ENCODE measurements at places on chromosomes 4 and X. TPM values are rescaled to one million over a fixed set of nuclear protein-coding genes. Genes with fewer than 3 reads are reported as not detected.

DNA sequence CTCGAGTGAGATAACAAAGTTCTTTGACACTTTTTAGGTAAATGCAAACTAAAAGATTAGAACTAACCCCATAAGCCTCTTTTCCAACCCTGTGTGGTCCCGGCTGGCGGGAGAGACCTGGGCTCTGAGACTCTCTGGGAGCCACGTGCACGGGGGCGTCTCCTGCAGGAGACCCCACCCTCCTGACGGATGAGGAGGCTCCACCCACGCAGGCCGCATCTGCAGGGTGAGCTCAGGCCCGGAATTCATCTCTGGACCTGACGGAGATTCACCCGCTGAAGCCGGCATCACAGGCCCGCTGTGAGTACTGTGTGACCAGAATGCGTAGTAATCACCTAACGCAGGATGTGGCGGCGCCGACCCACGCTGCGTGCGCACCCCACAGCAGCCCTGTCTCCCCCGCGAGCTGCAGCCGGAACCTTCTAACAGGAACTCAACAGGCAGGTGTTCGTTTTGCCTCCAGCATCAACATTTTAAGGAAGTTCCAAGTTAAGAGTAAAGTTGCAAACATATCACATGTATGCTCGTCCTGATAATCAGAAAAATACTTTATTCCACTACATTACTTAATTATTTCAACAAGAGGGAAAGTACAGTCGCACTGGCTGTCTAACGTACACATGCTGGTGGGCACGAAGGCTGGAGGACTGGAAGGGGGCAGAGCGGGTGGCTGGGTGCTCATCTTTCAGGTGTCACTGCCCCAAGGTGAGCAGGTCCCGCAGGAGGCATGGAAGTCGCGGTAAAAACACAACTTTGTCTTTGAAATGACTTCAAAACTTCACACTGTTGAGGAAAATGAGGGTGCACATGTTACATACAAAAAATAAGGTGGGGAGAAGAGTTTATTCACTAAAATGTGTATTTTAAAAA is 44.5 kb downstream of the FGFRL1 start:
- no peak overlapping the region for H3K27ac ChIP-seq
- H3K27me3 ChIP-seq = no peaks in the 10 kb centered on the region
- no peak overlapping the region for H3K4me3 ChIP-seq
- no peaks in the 10 kb centered on the region for H3K36me3 ChIP-seq
- peaks cover 18% of the 10 kb centered on the region for H3K4me1 ChIP-seq

DNA sequence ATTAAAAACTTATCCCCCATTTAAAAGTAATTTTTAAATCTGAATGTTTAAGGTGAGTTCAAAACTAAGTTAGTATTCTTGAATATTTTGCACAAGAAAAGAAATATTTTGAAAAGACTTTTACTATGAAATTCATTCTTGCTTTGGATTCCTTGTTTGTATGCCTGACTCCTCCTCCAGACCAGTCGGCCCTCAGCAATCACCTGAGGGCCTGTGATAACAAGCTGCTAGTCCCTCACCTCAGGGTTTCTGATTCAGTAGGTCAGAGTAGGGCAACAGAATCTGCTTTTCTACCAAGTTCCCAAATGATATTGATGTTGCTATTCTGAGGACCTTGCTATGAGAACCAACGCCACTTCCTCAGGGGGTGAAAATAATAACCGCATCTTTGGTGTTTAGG is 154.7 kb downstream of the CDS1 start:
- no peak overlapping the region for H3K4me3 ChIP-seq
- H3K4me1 ChIP-seq = no peaks in the 10 kb centered on the region
- no peak for DNase-seq
- no peaks in the 10 kb centered on the region for H3K27me3 ChIP-seq

- DNase-seq = no peak
- no peak overlapping the region for H3K4me3 ChIP-seq
- H3K36me3 ChIP-seq = no peaks in the 10 kb centered on the region
- H3K4me1 ChIP-seq = peaks cover 11% of the 10 kb centered on the region
Measured at GRCh38 chr4:149708513-149709130, 107.0 kb downstream of the IQCM start.

GRCh38 chr4:166087569-166087968 is 214.5 kb downstream of the TLL1 start:
- H3K36me3 ChIP-seq = no peaks in the 10 kb centered on the region
- no peak overlapping the region for H3K27ac ChIP-seq
- H3K27me3 ChIP-seq = no peaks in the 10 kb centered on the region
- no peak overlapping the region for H3K4me3 ChIP-seq
- no peak for DNase-seq

GRCh38 chr4:164937576-164938270 is 39.7 kb downstream of the TRIM61 start:
- H3K4me3 ChIP-seq = no peak overlapping the region
- H3K36me3 ChIP-seq = no peaks in the 10 kb centered on the region
- no peaks in the 10 kb centered on the region for H3K4me1 ChIP-seq
- H3K27me3 ChIP-seq = peaks cover 24% of the 10 kb centered on the region
- no peak for DNase-seq
- no peak overlapping the region for H3K27ac ChIP-seq

- peaks cover 8% of the 10 kb centered on the region for H3K4me1 ChIP-seq
- H3K36me3 ChIP-seq = no peaks in the 10 kb centered on the region
- no peak overlapping the region for H3K27ac ChIP-seq
- H3K27me3 ChIP-seq = no peaks in the 10 kb centered on the region
- no peak for DNase-seq
Measured at GRCh38 chrX:73561801-73562200, 1.2 kb upstream of the CHIC1 start.

DNA sequence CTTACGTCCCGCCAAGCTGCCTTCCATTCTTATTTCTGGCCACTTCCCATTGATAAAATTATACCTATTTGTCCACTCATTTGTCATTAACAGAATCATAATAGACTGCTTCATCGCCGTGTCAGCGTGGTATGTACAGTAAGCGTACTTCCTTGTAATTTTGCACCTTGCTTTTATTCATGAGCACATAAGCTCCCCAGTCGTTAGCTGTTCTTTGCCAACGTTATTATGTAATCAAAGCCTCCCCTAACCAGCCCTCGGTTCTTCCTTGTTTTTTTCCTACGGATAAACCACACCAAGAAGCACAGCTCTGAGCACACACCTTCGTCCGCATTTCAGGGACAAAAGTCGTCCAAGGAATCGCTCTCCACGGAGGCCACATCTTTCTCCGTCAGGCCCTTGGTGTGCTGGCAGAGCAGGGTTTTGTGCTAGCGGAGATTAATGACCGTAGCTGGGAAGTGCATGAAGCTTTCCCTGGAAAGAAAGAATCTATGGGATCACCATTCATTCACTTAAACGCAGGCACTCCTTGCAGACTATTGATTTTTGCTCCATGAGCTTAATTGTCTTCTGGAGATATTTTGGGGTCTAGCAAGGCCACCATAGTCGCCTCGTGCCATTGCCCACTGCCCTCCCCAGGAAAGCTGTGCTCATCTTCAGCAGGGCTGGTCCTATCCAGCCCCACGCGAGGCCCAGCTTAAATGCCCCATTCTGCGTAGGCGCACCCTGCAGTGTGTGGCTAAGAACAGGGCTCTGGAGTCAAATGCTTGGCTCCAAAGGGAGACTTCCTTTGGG is 200.9 kb upstream of the PSAPL1 start:
- DNase-seq = no peak
- no peaks in the 10 kb centered on the region for H3K36me3 ChIP-seq
- H3K27ac ChIP-seq = no peak overlapping the region
- no peak overlapping the region for H3K4me3 ChIP-seq
- peaks cover 26% of the 10 kb centered on the region for H3K4me1 ChIP-seq

DNA sequence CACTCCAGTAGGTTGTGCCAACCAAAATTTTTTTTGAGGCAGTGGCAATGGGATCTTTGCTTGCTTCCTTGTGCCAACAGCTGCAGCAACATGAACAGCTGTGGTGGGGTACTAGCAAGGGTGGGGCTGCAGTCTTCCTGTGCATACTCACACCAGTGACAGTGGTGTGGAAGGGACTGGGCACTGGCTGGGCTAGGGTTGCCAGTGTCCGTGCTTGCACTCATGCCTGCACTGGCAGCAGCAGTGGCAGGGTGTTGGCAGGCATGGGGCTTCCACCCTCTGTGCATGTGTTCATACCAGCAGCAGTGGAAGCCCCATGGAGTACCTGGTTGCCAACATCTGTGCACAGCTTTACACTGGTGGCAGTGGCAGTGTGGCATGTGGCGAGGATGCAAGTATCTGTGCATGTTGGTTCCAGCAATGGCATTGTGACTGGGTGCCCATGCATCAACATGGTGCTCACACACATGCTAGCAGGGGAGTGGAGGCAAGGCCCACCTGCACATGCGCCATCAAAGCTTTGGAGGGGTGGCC is 1312.6 kb downstream of the PCDH18 start:
- no peak for DNase-seq
- no peak overlapping the region for H3K27ac ChIP-seq
- no peaks in the 10 kb centered on the region for H3K36me3 ChIP-seq
- no peaks in the 10 kb centered on the region for H3K4me1 ChIP-seq
- no peak overlapping the region for H3K4me3 ChIP-seq
- H3K27me3 ChIP-seq = no peaks in the 10 kb centered on the region

DNA sequence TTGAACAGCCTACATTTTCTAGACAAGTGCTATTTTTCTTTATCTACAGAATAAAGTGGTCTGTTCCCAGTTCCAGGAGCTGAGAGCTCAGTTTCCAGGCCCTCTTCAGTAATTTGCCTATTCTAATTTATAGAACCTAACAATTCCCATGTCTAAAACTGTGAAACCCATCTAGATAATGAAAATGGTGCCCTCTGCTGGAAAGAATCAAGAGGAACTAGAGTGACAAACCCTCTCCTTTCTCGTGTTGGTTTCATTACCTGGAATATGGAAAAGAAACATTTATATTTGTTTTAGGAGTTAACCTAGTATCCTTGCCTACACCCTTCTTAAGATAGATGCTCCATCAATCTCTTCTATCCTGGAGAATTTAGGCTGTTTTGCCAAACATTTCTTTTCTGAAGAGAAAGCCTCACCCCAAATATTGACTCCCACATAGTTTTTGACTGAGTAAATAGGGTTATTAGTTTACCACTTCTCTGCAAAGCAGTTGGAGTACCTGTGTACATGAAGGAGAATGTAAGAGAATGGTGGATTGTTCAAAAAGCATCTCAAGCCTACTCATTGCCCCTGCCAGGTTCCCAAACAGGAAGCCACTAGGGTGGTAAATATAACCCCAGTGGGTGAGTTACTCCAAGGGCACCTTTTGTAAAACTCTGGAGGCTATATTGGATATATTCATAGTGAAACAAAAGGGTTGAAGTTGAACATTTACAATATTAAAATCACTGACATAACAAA is 121.6 kb downstream of the RASL11B start:
- H3K27me3 ChIP-seq = no peaks in the 10 kb centered on the region
- no peaks in the 10 kb centered on the region for H3K36me3 ChIP-seq
- no peak overlapping the region for H3K4me3 ChIP-seq

GRCh38 chr4:89245459-89245858 is 62.1 kb downstream of the GPRIN3 start:
- no peak for DNase-seq
- no peaks in the 10 kb centered on the region for H3K27me3 ChIP-seq
- H3K4me1 ChIP-seq = peaks cover 17% of the 10 kb centered on the region

DNA sequence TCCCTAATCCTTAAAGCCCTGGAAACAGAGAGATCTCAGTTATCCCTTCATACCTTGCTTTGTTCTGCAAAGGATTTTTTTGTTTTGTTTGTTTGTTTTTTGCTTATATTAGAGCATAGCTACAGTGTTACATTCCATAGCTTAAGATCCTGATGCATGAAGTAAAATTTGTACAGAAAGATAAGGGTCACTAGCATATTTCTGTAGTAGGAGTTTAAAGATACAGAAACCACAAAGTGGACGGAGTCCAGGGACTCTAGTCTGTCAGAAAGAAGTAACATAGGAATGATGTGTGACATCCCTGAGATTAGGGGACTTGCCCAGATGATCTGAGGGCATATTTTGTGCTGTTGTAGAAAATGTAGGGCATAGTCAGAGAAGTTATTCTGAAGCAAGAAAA is 151.9 kb upstream of the PLAC1 start:
- H3K36me3 ChIP-seq = no peaks in the 10 kb centered on the region
- no peaks in the 10 kb centered on the region for H3K4me1 ChIP-seq
- DNase-seq = no peak
- no peaks in the 10 kb centered on the region for H3K27me3 ChIP-seq

- H3K4me1 ChIP-seq = no peaks in the 10 kb centered on the region
- no peak overlapping the region for H3K27ac ChIP-seq
- no peak overlapping the region for H3K4me3 ChIP-seq
- DNase-seq = no peak
Measured at GRCh38 chr4:48331577-48332330, 9.6 kb upstream of the SLAIN2 start.

DNA sequence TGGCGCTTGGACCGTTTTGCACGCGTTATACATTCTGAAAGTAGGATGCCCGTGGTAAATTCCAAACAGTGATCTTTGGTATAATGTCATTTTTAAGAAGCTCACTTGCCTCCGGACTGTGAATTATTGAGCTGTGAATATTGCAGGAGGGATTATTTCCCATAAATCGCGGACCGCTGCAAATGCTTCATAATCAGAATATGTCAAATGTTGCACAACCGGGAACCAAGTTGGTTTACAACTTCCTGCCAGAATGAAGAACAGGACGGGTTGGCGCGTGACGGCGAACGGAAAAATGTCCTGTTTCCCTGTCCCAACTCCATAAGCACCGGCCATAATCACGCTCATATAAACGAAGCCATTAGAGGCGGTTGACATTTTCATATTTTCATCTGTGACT is 67.6 kb downstream of the SHOX start:
- H3K4me3 ChIP-seq = no peak overlapping the region
- no peaks in the 10 kb centered on the region for H3K27me3 ChIP-seq
- no peak for DNase-seq
- no peaks in the 10 kb centered on the region for H3K4me1 ChIP-seq
- no peak overlapping the region for H3K27ac ChIP-seq

- H3K4me3 ChIP-seq = no peak overlapping the region
- DNase-seq = no peak
- H3K4me1 ChIP-seq = peaks cover 60% of the 10 kb centered on the region
- H3K36me3 ChIP-seq = no peaks in the 10 kb centered on the region
Measured at GRCh38 chr4:7199129-7199725, 6.9 kb downstream of the SORCS2 start.

DNA sequence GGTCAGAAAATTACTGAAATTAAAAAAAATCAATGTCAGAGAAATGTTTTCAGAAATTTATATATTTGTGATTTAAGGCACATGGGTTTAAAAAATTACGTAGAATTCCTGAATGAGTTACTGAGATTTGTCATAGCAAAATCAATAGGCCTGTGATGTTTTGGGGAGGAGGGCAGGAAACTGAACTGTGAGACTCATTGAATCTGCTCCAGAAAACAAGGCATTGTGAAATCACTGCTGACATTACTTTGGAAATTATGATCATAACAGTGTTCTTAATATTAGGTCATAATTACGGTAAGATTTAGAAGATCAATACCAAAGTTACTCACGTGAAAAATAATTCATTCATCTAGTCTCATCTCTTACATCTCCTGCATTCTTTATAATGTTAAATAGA is 5.3 kb downstream of the FGF5 start:
- no peak overlapping the region for H3K27ac ChIP-seq
- no peaks in the 10 kb centered on the region for H3K36me3 ChIP-seq
- DNase-seq = no peak

The EIF2S3 gene
- 116 TPM for total RNA-seq

The CSN3 gene
- total RNA-seq = not detected

The AMOT gene
- total RNA-seq = 9.1 TPM

The CCNB3 gene
- under 0.01 TPM for total RNA-seq

The BST1 gene
- 2.5 TPM for total RNA-seq

The GAGE12F gene
- total RNA-seq = not detected

The VSIG4 gene
- total RNA-seq = 123 TPM

The SMS gene
- 79.7 TPM for total RNA-seq

The ENPP6 gene
- total RNA-seq = 0.42 TPM

The MAGEC2 gene
- not detected for total RNA-seq

All from esophagus muscularis mucosa (tissue), 4 donors.